ENCODE measurements at places on chromosomes 7 and 10. TPM values are rescaled to one million over a fixed set of nuclear protein-coding genes. Genes with fewer than 3 reads are reported as not detected.

GRCh38 chr7:129150199-129150996, 5.9 kb downstream of the TSPAN33 start:
- no peak for DNase-seq

The INSYN2A gene
- 8.8 TPM for total RNA-seq

The TMEM213 gene
- total RNA-seq: not detected

DNA sequence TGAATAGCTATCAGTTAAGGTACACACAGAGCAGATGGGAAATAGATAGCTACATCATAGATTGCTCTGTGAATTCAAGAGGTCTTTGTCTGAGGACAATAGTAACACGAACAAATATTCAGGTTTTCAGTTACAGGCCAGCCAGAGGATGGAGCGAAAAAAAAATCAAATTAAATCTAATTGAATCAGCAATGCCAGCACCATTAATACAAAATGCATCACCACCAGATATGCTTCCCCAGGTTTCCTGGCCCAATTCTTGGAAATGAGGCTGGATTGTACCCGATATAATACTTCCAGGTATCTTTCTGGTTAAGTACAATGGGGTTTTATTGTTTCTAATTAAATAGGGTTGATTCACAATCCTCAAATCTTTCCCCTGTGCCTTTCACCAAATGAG, 975.8 kb upstream of the AUTS2 start:
- DNase-seq: no peak

The TRPV5 gene
- total RNA-seq: 0.26 TPM

DNA sequence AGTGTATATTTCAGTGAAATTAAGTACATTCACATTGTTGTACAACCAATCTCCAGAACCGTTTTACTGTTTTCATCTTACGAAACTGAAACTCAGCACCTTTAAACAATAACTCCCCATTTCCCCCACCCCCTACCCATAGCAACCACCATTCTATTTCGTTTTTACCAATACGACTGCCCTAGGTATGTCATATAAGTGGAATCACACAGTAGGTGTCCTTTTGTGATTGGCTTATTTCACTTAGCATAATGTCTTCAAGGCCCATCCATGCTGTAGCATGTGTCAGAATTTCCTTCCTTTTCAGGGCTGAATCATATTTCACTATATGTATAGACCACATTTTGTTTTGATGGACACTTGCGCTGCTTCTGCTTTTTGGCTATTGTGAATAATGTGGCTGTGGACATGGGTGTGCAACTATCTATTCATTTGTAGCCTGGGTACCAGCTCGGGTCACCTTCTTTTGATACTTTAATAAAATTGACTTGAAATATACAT, 34.3 kb upstream of the DLG5 start:
- DNase-seq: no peak

The TUBB8 gene
- not detected for total RNA-seq

The PDK4 gene
- total RNA-seq: 16.4 TPM

The DGKI gene
- total RNA-seq: 13.3 TPM

DNA sequence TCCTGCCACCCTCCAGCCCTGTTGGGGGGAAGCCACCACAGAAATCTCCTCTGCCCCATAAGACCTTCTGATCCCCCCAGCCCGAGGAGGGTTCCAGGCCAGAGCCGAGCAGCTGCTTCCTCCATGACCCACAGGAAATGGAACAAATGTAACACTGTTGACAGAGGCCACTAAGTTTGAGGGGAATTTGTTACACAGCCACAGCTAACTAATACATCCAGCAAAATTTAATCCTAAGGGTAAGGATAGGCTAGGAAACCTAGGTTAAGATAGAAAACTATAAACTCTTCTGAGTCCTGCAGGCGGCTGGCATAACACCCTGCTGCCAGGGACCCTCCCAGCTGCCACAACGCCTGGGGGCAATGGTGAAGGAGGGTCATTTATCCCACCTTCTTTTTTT, 66.8 kb upstream of the PDGFA start:
- no peak for DNase-seq

DNA sequence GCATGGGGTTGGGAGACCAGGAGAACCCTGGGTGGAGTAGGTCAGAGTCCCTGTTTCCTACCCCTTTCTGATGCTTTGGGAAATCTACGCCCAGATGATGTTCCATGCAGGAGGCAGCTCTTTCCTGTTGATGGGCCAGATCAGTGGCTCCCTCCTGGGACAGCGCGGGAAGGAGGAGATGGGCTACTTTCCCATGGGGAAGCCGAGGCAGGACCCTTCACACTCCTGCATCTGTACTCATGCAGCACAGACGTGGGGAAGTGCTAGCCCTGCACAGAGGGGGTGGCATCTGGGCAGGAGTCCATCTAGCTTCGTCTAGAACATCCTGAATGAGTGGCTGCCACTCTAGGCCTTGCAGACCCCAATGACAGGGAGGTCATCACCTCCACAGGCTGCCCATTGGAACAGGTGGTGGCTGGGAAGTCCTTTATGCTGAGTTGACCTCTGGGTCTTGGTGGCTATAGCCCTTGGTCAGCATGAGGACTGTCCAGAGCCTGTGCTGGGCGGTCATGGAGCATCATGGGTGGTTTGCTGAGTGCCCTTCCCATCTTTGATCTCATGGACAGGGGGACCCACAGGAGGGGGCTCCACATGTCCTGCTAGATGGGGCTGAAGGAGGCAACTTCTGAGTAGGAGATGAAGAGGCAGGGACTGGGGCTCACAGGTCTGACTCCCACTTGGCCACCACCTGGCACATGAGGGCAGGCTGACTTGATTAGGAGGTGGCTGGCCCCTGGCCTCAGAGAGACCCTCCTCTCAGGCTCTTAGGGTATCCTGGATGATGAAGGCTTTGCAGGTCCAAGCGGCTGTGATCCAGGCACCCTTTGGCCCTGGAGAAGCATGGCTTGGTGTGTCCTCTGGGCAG, 24.6 kb downstream of the RAMP3 start:
- no peak for DNase-seq

DNA sequence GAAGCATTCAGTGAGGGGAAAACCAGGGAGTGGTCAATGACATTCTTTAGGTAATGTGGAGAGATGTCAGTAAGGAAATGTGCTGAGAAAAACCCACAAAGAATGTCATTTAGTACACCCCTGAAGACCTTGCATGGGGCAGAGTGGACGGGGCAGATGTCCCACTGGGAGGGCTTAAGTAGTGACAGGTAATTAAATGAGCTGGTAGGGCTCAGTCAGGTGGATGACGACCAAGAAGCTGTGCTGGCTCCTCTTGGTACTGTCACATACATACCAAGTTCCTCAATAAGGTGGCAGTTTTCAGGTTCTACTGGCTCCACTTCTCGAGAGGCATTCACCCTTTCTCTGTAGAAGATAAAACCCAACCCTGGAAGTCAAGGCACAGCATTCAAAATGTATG, 1.8 kb downstream of the PON3 start:
- no peak for DNase-seq

DNA sequence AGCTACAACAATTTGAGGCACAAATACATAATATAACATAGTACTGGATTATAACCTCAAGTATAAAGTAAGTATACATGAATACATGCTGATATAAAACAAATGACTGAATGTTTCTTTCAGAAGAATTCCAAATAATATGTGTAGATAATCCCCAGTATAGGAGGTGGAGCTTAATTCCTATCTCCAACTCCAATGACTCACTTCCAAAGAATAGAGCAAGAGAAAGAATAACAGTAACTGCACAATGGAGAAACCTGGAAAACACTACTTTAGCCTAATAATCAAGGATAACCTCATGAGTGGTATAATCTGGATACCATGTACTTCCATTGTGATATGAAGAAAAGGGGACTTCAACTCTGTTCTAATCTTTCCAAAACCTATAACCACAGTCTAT, 13.7 kb upstream of the SEMA3C start:
- no peak for DNase-seq

DNA sequence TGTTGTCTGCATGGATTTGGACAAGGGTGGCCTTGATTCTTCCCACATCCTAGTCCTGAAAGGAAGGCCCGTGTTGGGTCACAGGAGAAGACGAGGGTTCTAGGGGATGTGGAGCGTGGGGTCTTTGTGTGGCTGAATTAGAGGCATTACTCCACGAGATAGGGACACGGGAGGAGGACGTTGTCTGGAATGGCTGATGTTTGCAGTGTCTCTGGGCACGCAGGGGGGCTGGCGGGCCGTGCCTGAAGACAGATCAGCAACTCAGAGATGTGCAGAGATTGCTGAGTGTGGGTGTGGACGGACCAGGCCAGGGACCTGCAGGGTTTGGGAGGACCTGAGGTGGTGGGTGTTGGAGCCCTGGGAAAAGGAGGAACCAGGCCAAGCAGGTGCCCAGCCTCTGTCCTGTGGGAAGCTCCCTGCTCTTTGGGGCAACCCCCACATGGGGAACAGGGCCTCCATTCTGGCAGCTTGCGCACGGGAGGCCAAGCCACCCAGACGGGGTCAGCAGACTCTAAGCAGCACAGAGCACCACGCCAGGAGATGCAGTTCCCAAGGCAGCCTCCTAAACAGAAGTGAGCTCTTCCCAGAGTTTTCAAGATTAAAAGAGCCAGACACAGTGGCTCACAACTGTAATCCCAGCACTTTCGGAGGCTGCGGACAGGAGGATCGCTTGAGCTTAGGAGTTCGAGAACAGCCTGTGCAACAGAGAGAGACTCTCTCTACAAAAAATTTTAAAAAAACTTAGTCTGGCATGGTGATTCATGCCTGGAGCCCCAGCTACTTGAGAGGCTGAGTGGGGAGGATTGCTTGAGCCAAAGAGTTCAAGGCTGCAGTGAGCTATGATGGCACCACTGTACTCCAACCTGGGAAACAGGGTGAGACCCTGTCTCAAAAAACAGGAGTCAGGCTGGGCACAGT, 71.0 kb upstream of the GTF2I start:
- DNase-seq: no peak

- no peak for DNase-seq
Measured at GRCh38 chr10:86692023-86692514, 23.8 kb downstream of the LDB3 start.

Data from urinary bladder (tissue), 4 donors.